NCI-H1092 (cell line): ENCODE measurements at places on chromosomes 6 and 20.

DNA sequence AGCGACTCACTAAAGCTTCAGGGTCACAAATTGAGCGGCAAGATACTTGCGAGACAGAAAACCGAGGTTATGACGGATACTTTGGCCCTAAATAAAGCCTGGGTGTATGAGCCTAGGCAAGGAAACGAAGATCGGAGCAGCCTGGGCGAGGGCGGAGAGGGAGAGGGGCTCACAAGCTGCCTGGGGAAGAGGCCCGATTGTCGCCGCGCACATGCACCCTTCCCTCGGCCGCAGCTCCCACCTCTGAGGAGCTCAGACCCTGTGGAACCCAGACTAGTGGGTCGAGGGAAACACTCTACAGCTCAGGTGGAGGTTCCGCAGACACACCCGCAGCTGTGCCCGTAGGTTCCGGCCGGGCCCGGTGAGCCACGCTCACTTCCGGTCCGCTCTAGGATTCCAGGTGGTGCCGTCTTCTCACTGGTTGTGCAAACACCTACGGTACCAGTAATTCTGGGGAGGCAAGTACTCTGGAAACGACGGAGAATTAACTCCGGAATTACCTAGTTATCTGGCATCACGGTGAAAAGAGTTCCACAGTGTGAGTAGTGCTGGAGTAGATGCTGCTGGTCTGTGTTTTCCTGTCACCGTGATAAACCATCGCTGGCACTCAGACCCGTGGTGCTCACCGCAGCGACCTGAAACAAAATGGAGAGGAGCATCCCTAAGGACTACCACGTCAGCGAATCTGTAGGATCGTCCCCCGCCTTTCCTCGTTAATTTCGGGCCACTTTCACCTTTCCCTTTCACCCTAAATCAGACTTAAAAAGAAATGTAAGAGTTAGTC, 61.5 kb downstream of the GPX5 start:
- DNase-seq = peak; percentile 78

DNA sequence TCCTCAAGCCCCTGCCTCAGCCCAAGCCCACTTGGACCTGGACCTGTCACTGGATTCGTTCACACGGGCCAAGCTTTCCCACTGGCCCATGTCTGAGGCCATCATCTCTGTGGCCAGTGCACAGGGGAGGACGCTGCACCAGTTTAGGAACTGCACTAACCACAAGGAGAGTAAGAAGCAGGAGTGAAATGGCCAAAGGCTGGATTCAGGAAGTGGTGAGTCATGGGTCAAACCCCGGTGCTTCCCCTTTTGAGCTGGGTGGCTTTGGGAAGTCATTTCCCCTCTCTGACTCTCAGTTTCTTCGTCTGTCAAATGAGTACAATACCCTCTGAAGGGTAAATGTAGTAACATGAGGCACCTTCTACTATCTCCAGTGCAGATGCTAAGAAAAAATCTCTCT, 87.9 kb downstream of the CD40 start:
- no peak for DNase-seq

DNA sequence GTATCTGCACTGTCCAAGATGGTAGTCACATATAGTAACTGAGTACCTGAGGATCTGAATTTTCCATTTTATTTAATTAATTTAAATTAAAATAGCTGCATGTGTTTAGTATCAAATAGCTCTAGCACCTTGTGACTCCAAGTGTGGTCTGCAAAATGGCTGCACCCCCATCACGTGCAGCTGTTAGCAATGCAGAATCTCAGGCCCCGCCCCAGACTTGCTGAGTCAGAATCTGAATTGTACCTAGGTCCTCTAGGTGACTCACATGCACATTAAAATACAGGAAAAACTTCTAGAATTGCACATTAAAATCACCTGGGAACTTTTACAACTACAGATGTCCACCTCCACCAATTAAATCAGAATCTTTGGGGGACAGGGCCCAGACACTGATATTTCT, 19.2 kb upstream of the FAM83C start:
- no peak for DNase-seq

DNA sequence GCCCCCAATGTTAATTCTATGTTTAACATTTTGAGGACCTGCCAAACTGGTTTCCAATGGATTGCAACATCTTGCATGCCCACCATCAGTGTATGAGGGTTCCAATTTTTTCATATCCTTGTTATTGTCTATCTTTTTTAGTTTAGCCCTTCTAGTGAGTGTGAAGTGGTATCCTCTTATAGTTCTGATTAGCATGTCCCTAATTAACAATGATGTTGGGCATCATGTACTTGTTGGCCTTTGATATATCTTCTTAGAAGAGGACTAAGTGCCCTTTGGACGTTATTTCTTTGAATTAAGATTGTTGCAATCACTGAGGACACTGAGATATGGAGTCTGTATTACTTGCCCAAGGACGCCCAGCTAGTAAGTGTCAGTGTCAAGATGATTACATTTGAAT, 22.3 kb downstream of the GCNT2 start:
- DNase-seq = no peak

- no peak for DNase-seq
These were observed 88.8 kb downstream of the SASH1 start for GRCh38 chr6:148431413-148431812.
